Bronchial smooth muscle cell (primary cell): ENCODE measurements at places on chromosomes 7 and 10. TPM values are rescaled to one million over a fixed set of nuclear protein-coding genes. Genes with fewer than 3 reads are reported as not detected.

TMEM229A gene
- total RNA-seq: not detected in 2 replicates

TEX36 gene
- 0.16 TPM in 1 of 2 replicates, not detected in the other for total RNA-seq

AGR2 gene
- total RNA-seq: not detected in 2 replicates

FOXK1 gene
- total RNA-seq: 13.7 and 18.4 TPM in 2 replicates

OR6B1 gene
- total RNA-seq: not detected in 2 replicates

TMEM72 gene
- not detected in 2 replicates for total RNA-seq

PDGFA gene
- 2.8 and 5.0 TPM in 2 replicates for total RNA-seq

EVX1 gene
- not detected in 2 replicates for total RNA-seq

PNLIPRP2 gene
- total RNA-seq: not detected in 2 replicates

CRPPA gene
- total RNA-seq: 0.60 and 0.95 TPM in 2 replicates

PNLIPRP3 gene
- under 0.01 TPM in 1 of 2 replicates, not detected in the other for total RNA-seq

SPDYE5 gene
- not detected in 2 replicates for total RNA-seq

PBLD gene
- total RNA-seq: 6.4 and 8.7 TPM in 2 replicates

ADGRA1 gene
- not detected in 2 replicates for total RNA-seq

HTR7 gene
- 2.9 and 3.3 TPM in 2 replicates for total RNA-seq

VIPR2 gene
- not detected in 2 replicates for total RNA-seq

CPA5 gene
- total RNA-seq: under 0.01 TPM in 1 of 2 replicates, not detected in the other

MACROH2A2 gene
- total RNA-seq: 11.0 and 13.1 TPM in 2 replicates

PRR15 gene
- 0.16 TPM in 1 of 2 replicates, not detected in the other for total RNA-seq

KCNH2 gene
- total RNA-seq: under 0.01 and 0.17 TPM in 2 replicates

NUDCD3 gene
- 98.4 and 133 TPM in 2 replicates for total RNA-seq
